Upper lobe of right lung (tissue), 1 donor: ENCODE measurements at places on chromosomes 11 and 22. TPM values are rescaled to one million over a fixed set of nuclear protein-coding genes. Genes with fewer than 3 reads are reported as not detected.

Gene MOV10L1
- total RNA-seq = 1.2 TPM

Gene MRPL16
- total RNA-seq = 30.1 TPM

Gene DLG2
- total RNA-seq = 9.7 TPM

Gene RBMXL2
- not detected for total RNA-seq

Gene DSCAML1
- 1.3 TPM for total RNA-seq

GRCh38 chr11:117580866-117581265 lies 216.2 kb downstream of the DSCAML1 start:
- no peaks in the 10 kb centered on the region for H3K27me3 ChIP-seq
- no peak overlapping the region for H3K27ac ChIP-seq
- H3K4me3 ChIP-seq = no peak overlapping the region
- H3K36me3 ChIP-seq = no peaks in the 10 kb centered on the region
- no peaks in the 10 kb centered on the region for H3K4me1 ChIP-seq
- DNase-seq = no peak

DNA sequence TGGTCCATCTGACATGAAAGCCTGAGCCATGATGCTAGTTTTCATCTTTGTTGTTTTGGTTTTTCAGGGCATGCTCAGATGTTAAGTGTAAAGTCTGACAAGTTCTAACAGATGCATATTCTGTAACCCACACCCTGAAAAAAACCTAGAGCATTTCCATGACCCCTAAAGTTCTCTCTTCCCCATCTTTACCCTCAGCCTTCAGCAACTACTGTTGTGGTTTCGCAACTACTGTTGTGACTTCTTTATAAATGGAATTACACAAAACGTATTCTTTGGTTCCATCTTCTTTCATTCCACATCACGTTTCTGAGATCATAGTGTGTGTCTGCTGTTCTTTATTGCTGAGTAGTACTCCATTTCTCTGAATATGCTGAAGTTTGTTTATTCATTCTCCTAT lies 65.1 kb upstream of the LDLRAD3 start:
- H3K27ac ChIP-seq = no peak overlapping the region
- H3K4me3 ChIP-seq = no peak overlapping the region
- H3K36me3 ChIP-seq = no peaks in the 10 kb centered on the region
- no peaks in the 10 kb centered on the region for H3K27me3 ChIP-seq
- no peak for DNase-seq

GRCh38 chr22:29098296-29098695 lies 25.5 kb downstream of the KREMEN1 start:
- H3K27me3 ChIP-seq = no peaks in the 10 kb centered on the region
- H3K36me3 ChIP-seq = peaks cover 24% of the 10 kb centered on the region
- H3K4me1 ChIP-seq = peaks cover under 1% of the 10 kb centered on the region
- H3K4me3 ChIP-seq = no peak overlapping the region
- no peak for DNase-seq

- peak overlapping the region; percentile 24 for H3K27ac ChIP-seq
- H3K36me3 ChIP-seq = no peaks in the 10 kb centered on the region
- H3K4me1 ChIP-seq = no peaks in the 10 kb centered on the region
- H3K4me3 ChIP-seq = no peak overlapping the region
- no peaks in the 10 kb centered on the region for H3K27me3 ChIP-seq
- no peak for DNase-seq
These were observed 27.3 kb downstream of the PARVB start for GRCh38 chr22:44051358-44051757.

DNA sequence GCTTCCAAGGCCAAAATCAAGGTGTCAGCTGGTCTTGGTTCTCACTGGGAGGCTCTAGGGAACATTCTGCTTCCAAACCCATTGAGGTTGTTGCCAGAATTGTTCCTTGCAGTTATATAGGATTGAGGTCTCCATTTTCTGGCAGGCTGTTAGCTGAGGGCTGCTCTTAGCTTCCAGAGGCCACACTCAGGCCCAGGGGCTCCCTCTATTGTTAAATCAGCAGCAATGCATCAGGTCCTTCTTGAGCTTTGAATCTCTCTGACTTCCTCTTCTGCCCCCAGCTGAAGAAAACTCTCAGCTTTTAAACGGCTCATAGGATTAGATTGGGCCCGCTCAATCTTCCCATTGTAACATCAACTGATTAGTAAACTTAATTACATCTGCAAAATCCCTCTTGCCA lies 39.3 kb upstream of the BSX start:
- H3K27ac ChIP-seq = no peak overlapping the region
- H3K36me3 ChIP-seq = no peaks in the 10 kb centered on the region
- H3K4me1 ChIP-seq = peaks cover 9% of the 10 kb centered on the region

DNA sequence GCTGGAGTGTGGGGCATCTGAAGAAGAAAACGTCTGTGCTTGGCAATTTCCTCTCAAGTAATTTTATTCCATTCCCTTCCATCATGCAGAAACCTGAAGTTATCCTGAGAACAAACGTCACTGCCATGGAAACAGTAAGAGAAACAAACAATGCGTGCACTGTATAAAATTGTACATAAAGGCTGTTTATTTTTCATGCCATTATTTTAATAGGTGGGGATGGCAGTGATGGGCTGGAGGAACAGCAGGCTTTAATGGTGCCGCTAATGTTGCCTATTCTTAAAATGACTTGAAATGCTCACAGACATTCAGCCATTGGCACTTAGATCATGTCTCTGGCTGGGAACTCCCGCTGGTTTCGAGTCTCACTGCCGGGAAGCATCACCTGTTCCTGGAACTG lies 7.5 kb upstream of the SEZ6L start:
- H3K27me3 ChIP-seq = peaks cover 29% of the 10 kb centered on the region
- no peak overlapping the region for H3K27ac ChIP-seq
- H3K4me1 ChIP-seq = no peaks in the 10 kb centered on the region
- DNase-seq = no peak

GRCh38 chr11:45896422-45896984 lies 10.6 kb downstream of the FREY1 start:
- H3K27ac ChIP-seq = no peak overlapping the region
- H3K27me3 ChIP-seq = no peaks in the 10 kb centered on the region
- H3K4me3 ChIP-seq = no peak overlapping the region
- DNase-seq = no peak
- H3K4me1 ChIP-seq = peaks cover 12% of the 10 kb centered on the region

GRCh38 chr22:18085188-18085587 lies 7.4 kb downstream of the PEX26 start:
- H3K27ac ChIP-seq = no peak overlapping the region
- H3K27me3 ChIP-seq = no peaks in the 10 kb centered on the region
- DNase-seq = no peak
- H3K36me3 ChIP-seq = peaks cover 83% of the 10 kb centered on the region

DNA sequence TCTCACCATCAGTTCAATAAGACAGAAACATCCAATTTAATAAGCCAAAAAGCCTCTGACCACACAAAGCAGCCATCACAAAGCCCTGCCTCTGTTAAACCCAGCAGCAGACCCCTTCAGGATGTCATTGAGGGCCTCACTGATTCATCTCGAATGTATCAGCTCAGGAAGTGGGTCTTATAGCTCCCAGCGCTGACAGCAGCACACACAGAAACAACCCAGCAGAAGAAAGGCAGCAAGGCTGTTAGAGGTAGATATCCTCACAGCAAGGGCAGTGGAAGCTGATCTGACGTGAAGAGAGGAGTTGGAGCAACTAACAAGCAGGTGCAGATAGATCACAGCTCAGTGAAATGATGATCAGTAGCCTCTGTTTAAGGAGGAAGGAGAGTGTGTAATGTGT lies 86.2 kb upstream of the NCAM1 start:
- peaks cover 8% of the 10 kb centered on the region for H3K27me3 ChIP-seq
- H3K36me3 ChIP-seq = no peaks in the 10 kb centered on the region
- H3K4me3 ChIP-seq = no peak overlapping the region
- H3K27ac ChIP-seq = no peak overlapping the region
- no peaks in the 10 kb centered on the region for H3K4me1 ChIP-seq
- no peak for DNase-seq

DNA sequence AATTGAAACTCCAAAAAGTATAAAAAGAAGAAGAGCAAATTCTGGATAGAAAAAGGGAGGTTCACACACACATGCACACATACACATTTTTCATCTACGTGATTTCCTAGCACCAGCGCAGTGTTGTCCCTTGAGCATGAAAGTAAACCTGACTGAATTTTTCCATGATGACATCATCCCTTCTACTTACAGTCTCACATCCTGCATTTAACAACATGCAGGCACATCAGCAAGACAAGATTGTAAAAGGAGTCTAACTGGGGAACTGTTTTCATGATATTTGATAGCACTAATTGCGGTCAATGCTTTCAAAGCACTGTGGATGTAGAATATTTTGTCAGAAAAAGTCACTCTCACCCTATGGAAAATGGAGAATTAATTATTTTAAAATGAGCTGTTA lies 36.6 kb downstream of the GAS2 start:
- no peaks in the 10 kb centered on the region for H3K36me3 ChIP-seq
- no peak overlapping the region for H3K4me3 ChIP-seq
- H3K4me1 ChIP-seq = no peaks in the 10 kb centered on the region
- no peak for DNase-seq

- no peaks in the 10 kb centered on the region for H3K36me3 ChIP-seq
- no peak overlapping the region for H3K27ac ChIP-seq
- no peaks in the 10 kb centered on the region for H3K27me3 ChIP-seq
These were observed 57.4 kb upstream of the ARHGAP42 start for GRCh38 chr11:100629671-100630070.

DNA sequence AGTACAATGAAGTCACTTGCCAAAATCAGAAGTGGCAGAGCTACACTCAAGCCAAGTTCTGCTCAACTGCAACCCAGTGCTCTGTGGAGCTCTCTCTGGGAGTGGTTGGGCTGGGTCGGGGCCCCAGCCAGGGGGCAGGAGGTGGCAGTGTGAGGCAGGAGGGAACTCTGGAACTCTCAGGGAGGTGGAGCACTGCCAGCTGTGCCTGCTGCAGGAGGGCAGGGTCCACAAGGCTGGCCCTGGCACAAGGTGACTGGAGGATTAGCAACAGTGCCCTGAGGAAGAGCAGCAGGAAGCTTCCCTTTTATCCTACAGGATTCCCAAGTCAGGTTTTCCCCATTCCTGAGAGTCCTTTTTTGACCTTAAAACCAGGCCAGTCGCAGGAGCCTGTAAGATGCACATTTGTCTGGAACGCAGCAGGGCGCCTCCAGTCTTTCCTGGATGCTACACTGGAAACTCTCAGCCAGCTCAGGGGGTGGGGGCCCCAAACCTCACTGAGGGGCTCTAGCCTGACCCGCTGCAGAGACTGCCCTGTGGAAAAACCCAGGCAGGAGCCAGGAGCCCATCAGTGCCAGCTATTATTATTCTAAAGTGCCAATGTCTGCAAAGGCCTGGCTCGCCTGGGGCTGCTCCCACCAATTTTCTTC lies 31.8 kb downstream of the DKK3 start:
- peaks cover 89% of the 10 kb centered on the region for H3K4me1 ChIP-seq
- H3K27ac ChIP-seq = peak overlapping the region; percentile 72
- H3K36me3 ChIP-seq = no peaks in the 10 kb centered on the region
- H3K4me3 ChIP-seq = no peak overlapping the region
- DNase-seq = peak; percentile 61

GRCh38 chr11:7714786-7715185 lies 8.5 kb upstream of the OVCH2 start:
- no peaks in the 10 kb centered on the region for H3K4me1 ChIP-seq
- H3K4me3 ChIP-seq = no peak overlapping the region
- no peaks in the 10 kb centered on the region for H3K36me3 ChIP-seq
- H3K27me3 ChIP-seq = no peaks in the 10 kb centered on the region
- no peak for DNase-seq

DNA sequence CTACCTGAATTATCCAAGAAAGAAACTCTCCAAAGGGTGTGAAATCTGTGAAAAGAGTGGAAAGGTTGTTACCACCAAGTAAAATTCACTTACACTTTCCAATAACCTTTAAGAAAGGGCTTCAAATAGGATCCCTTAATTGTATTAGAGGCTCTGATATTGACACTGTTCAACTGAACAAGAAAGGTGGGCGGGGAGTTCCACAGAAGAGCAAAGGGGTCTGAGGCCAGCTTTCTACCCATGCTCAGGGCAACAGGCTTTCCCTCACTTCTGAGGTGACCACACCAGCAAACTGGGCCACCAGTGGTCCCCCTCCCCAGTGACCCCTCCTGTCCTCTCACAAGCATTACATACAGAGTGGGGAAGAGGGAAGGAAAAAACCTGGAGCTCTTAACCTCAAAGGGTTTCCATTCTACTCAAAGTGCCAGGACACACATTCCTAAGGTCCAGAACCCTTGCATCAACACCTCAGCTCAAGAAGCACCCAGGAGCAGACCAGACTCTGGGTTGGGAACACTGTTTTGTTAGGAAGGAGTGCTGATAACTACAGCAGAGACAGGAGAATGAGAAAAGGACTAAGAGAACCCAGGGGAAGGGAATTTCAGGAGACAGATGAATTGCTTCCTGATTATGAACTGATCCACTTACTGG lies 71.6 kb upstream of the AKIP1 start:
- H3K27me3 ChIP-seq = no peaks in the 10 kb centered on the region
- no peak overlapping the region for H3K4me3 ChIP-seq
- H3K36me3 ChIP-seq = no peaks in the 10 kb centered on the region
- DNase-seq = no peak
- H3K4me1 ChIP-seq = peaks cover 34% of the 10 kb centered on the region

GRCh38 chr11:67411785-67412152 lies 3.7 kb upstream of the CARNS1 start:
- DNase-seq = no peak
- H3K27me3 ChIP-seq = no peaks in the 10 kb centered on the region
- H3K36me3 ChIP-seq = no peaks in the 10 kb centered on the region
- H3K4me3 ChIP-seq = no peak overlapping the region
- H3K27ac ChIP-seq = no peak overlapping the region

- no peak for DNase-seq
- H3K4me1 ChIP-seq = no peaks in the 10 kb centered on the region
- H3K36me3 ChIP-seq = no peaks in the 10 kb centered on the region
- H3K27ac ChIP-seq = no peak overlapping the region
These were observed 10.7 kb downstream of the TTLL1 start for GRCh38 chr22:43078522-43078921.

DNA sequence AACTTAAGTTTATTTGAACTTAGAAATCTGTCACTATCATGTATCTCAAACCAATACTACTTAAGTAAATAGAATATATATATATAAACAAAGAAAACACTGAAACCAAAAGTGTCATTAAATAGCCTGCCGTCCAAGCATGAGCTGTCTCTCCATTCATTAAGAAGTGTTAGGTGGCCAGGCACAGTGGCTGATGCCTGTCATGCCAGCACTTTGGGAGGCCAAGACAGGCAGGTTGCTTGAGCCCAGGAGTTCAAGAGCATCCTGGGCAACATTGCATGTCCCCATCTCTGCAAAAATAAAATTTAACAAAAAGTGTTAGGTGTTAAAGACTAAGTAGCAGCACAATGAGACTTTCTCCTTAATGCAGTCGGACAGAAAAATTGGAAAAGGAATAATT lies 14.0 kb downstream of the CD6 start:
- H3K36me3 ChIP-seq = no peaks in the 10 kb centered on the region
- no peak overlapping the region for H3K27ac ChIP-seq
- no peaks in the 10 kb centered on the region for H3K4me1 ChIP-seq
- H3K27me3 ChIP-seq = no peaks in the 10 kb centered on the region

- peaks cover 58% of the 10 kb centered on the region for H3K36me3 ChIP-seq
- DNase-seq = no peak
- peaks cover 40% of the 10 kb centered on the region for H3K4me1 ChIP-seq
These were observed 1.2 kb upstream of the ATF4 start for GRCh38 chr22:39518996-39519680.
